ENCODE measurements at places on chromosomes 7 and 10. TPM values are rescaled to one million over a fixed set of nuclear protein-coding genes. Genes with fewer than 3 reads are reported as not detected.

DNA sequence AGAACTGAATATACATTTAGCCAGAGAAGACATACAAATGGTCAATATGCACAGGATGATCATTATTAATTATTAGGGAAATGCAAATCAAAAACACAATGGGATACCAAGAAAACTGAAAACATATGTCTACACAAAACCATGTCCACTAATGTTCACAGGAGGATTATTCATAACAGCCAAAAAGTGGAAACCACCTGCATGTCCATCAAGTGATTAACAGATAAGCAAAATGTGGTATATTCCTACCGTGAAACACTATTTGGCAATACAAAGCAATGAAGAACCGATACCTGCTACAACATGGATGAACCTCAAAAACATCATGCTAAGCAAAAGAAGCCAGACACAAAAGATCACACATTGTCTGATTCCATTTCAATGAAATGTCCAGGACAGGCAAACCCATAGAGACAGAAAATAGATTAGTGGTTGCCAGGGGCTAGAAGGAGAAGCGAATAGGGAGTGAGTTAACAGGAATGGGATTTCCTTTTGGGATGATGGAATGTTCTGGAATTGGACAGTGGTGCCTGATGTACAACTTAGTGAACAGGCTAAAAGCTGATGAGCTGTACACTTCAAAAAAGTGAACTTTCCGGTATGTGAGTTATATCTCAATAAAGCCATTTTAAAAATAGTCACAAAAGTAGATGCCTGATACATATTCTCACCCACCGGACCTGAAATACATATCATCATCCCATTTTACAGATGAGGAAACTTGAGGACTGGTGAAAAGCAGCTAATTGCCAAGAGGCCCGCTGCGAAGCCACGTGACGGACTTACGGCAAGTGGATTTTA lies 33.6 kb downstream of the HIPK2 start:
- DNase-seq = no peak
- H3K4me3 ChIP-seq = no peak overlapping the region
- H3K36me3 ChIP-seq = no peaks in the 10 kb centered on the region

GRCh38 chr7:103622274-103622673 lies 176.3 kb upstream of the SLC26A5 start:
- no peak overlapping the region for H3K4me3 ChIP-seq
- H3K27me3 ChIP-seq = no peaks in the 10 kb centered on the region
- H3K36me3 ChIP-seq = no peaks in the 10 kb centered on the region
- no peak overlapping the region for H3K27ac ChIP-seq
- peak; percentile 12 for DNase-seq

DNA sequence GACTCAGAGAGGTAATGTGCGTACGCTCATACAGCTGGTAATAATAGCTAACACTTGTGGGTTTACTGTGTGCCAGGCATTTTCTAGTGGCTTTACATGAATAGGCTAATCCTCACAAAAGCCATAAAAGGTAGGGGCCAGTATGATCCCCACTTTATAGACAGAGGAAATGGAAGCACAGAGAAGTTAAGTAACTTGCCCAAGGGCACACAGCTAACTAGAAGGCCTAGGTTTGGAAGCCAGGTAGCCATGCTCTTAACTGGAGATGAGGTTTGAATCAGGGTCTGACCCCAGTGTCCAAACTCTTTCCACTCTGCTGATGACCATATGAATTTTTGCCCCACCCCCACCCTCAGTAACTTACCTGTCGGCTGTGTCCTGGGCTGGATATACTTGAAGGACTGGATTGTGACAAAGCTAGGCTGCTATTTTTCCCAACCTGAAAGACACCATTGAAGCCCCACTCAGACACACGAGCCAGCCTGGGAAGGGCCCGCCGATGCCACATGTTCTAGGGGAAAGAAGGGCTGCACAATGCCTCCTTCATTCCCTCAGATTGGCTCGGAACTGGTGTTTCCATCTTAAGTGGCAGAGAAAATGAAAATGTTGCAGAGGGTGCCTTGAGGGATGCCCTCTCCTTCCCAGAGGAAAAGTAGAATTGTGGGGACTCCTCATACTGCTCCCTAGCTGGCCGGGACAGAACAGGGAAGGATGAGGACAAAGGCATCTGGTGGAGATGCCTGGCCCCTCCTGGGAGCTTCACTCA lies 29.1 kb upstream of the EFCAB10 start:
- no peaks in the 10 kb centered on the region for H3K36me3 ChIP-seq
- H3K27ac ChIP-seq = no peak overlapping the region
- H3K4me1 ChIP-seq = no peaks in the 10 kb centered on the region
- no peaks in the 10 kb centered on the region for H3K27me3 ChIP-seq

DNA sequence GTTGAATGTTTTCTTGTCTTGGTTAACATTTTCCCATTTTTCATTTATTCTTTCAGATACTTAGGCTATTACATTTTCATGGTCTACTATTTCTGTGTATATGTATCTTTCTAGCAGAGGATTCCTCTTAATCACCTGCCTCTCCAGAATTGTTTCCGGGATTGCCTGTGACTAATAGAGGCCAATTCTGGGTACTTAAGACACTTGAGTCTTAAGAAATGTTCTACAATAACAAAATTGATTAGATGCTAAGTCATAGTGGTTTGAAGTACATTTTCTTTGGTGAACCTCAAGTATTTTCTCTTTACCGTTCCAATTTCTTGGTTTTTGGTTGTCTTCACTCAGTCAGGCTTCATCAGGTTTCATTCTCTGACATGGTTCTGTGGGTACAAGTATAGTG lies 26.4 kb downstream of the BBS9 start:
- H3K4me3 ChIP-seq = no peak overlapping the region
- H3K27me3 ChIP-seq = no peaks in the 10 kb centered on the region
- H3K36me3 ChIP-seq = no peaks in the 10 kb centered on the region
- H3K27ac ChIP-seq = peak overlapping the region; percentile 77
- DNase-seq = peak; percentile 83
- H3K4me1 ChIP-seq = peaks cover 37% of the 10 kb centered on the region

GRCh38 chr7:14071045-14071444 lies 81.6 kb upstream of the ETV1 start:
- H3K4me1 ChIP-seq = no peaks in the 10 kb centered on the region
- no peak for DNase-seq
- no peak overlapping the region for H3K4me3 ChIP-seq
- no peaks in the 10 kb centered on the region for H3K36me3 ChIP-seq
- no peaks in the 10 kb centered on the region for H3K27me3 ChIP-seq

GRCh38 chr10:112985690-112986543 lies 35.9 kb downstream of the TCF7L2 start:
- no peaks in the 10 kb centered on the region for H3K27me3 ChIP-seq
- H3K4me3 ChIP-seq = peak overlapping the region; percentile 46
- no peaks in the 10 kb centered on the region for H3K36me3 ChIP-seq
- H3K27ac ChIP-seq = peak overlapping the region; percentile 65

DNA sequence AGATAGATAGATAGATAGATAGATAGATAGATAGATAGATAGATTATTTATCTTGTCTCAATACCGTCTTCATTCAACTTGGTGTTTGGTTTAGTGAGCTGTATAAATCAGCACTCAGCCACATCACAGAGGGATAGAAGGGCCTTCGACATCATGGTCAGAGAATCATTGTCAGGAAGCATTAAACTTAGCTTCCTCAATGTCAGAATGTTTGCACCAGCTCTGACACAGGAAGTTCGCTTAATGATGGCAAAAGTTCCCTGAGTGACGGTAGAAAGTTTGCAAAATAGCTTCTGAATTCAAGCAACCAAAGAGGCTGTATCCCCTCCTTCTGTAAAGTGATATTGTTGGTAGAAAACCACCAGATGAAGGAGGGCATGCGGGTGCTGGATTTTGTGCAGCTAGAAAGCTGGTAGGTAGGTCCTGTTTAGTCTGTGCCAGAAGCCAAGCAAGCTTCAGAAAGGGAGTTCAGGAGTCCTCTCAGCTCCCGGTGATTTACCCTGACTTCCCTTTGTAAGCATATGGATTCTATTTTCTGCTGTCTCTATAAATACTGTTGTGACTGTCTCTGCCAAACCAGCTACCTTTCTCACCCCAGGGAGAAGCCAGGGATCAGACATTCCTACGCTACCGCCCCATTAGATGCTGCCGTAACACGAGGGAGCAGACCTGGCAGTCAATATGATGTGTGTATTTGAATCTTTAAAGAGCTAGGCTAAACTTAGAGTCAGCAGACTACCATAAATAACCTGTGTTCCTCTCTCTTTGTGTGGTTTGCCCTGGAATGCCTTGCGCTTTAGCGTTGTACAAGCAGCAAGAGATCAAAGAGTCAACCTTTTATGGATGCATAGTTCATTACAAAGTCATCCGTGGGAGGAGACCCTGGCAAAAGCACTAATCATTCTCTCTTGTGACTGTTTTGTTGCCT lies 200.5 kb upstream of the KIAA1217 start:
- no peaks in the 10 kb centered on the region for H3K36me3 ChIP-seq
- H3K27ac ChIP-seq = no peak overlapping the region
- no peak overlapping the region for H3K4me3 ChIP-seq
- 0 out of 2 replicates have a peak, but pooled peaks cover 4% of the 10 kb centered on the region for H3K27me3 ChIP-seq
- H3K4me1 ChIP-seq = peaks cover 10% of the 10 kb centered on the region

- no peaks in the 10 kb centered on the region for H3K36me3 ChIP-seq
- H3K4me3 ChIP-seq = no peak overlapping the region
- no peaks in the 10 kb centered on the region for H3K27me3 ChIP-seq
- DNase-seq = no peak
- no peak overlapping the region for H3K27ac ChIP-seq
Observed at GRCh38 chr7:137241655-137242360, 101.7 kb downstream of the PTN start.

- no peak within 1 kb of the TSS for H3K27ac ChIP-seq
- H3K4me1 ChIP-seq = no peaks in the 10 kb centered on the region
- DNase-seq = peak; percentile 49
- no peaks in the 10 kb centered on the region for H3K36me3 ChIP-seq
Observed at GRCh38 chr10:115093286-115093775, at the start of gene ATRNL1. Gene ATRNL1, plus strand, starts transcription at chr10:115093365. Its CDS starts 386 bp downstream, at chr10:115093751.

DNA sequence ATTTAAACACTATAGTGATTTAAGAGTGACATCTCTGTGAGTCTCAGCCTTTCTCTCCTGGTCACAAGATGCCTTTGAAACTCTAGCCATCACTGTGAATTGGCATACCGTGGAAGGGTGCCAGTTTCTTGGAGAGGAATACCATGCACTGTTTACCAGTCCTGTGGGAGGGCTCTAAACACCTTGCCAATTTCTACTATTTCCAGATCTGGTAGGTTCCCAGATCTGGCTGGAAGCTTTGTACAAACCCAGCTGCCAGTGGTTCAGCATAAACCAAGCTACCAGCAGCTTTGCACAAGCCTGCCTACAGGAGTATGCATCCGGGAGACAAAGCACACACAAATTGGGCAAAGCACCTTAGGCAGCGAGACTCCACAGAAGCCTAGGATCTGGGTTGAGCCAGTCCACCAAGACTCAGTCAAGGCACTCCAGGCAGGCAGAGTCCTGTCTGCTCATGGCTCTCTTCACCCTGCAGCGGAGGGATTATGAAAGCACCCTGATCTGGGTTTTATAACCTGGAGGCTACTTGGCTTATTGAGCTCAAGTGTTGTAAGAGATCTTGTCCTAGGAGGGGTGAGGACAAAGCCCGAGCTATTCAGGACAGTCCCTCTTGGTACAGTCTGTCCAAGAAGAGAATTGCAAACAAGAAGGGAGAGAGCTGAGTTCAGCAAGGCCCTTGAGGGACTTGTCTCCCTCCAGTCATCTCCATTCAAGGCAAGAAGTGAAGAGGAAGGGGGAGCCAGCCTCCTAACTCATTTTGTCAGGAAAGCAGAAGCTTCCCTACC lies 23.6 kb downstream of the MCM10 start:
- DNase-seq = no peak
- H3K27me3 ChIP-seq = no peaks in the 10 kb centered on the region
- H3K36me3 ChIP-seq = no peaks in the 10 kb centered on the region
- H3K27ac ChIP-seq = no peak overlapping the region
- H3K4me1 ChIP-seq = no peaks in the 10 kb centered on the region

- peaks cover 9% of the 10 kb centered on the region for H3K4me1 ChIP-seq
- no peak for DNase-seq
- no peak overlapping the region for H3K27ac ChIP-seq
Observed at GRCh38 chr7:105306298-105306748, 82.4 kb downstream of the SRPK2 start.

DNA sequence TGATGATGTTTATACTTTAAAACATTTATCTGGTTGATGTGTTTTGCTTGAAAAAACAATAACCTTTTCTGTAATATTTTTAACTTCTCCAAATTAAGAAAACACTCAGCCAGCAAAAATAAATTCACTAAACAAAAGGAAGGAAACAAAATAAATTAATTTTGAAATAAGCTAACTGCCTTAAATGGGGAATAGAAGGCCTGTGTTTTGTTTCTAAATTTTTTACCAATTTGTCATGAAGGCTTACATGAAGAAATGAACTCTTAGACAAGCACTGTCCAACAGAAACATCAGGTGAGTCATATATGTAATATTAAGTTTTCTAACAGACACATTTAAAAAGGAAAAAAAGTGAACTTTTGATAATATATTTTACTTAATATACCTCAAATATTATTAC lies 68.5 kb downstream of the LRRN3 start:
- no peak overlapping the region for H3K27ac ChIP-seq
- H3K27me3 ChIP-seq = no peaks in the 10 kb centered on the region
- H3K4me1 ChIP-seq = peaks cover 15% of the 10 kb centered on the region
- peak; percentile 66 for DNase-seq
- H3K36me3 ChIP-seq = no peaks in the 10 kb centered on the region

GRCh38 chr7:35492451-35493175 lies 202.3 kb downstream of the HERPUD2 start:
- no peaks in the 10 kb centered on the region for H3K4me1 ChIP-seq
- H3K4me3 ChIP-seq = no peak overlapping the region
- H3K27ac ChIP-seq = no peak overlapping the region
- H3K36me3 ChIP-seq = no peaks in the 10 kb centered on the region
- H3K27me3 ChIP-seq = 0 out of 2 replicates have a peak, but pooled peaks cover 12% of the 10 kb centered on the region

GRCh38 chr10:103729851-103730250 lies 125.5 kb downstream of the SH3PXD2A start:
- no peaks in the 10 kb centered on the region for H3K36me3 ChIP-seq
- no peak for DNase-seq
- no peak overlapping the region for H3K4me3 ChIP-seq
- H3K27me3 ChIP-seq = no peaks in the 10 kb centered on the region

GRCh38 chr10:88901206-88901983 lies 21.4 kb downstream of the STAMBPL1 start:
- peak; percentile 69 for DNase-seq
- H3K27ac ChIP-seq = peak overlapping the region; percentile 9
- H3K36me3 ChIP-seq = peaks cover 33% of the 10 kb centered on the region

DNA sequence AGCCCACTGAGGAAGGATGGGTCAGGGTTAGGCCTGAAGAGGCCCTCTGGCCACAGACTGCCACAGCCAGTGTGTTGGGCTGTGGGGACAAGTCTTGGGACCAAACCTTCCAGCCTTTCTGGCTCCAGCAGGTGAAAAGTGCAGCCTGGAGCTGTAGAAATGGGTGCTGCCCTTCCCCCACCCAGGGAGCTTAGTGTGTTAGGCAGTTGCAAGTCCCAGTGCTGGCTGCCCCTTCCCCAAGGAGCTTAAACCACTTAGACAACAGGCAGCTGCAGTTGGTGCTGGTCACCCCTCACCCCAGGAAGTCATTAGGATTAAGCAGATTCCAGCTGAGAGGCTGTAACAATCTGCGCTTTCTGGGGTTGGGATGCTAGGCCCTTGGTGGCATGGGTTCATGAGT lies 563.3 kb downstream of the NRG3 start:
- DNase-seq = no peak
- H3K36me3 ChIP-seq = no peaks in the 10 kb centered on the region
- H3K27ac ChIP-seq = no peak overlapping the region
- no peak overlapping the region for H3K4me3 ChIP-seq

GRCh38 chr7:22223807-22224206 lies 133.1 kb downstream of the RAPGEF5 start:
- no peak for DNase-seq
- H3K27me3 ChIP-seq = no peaks in the 10 kb centered on the region
- no peak overlapping the region for H3K4me3 ChIP-seq

Gene CALML5
- total RNA-seq = not detected

Gene MEIG1
- not detected for total RNA-seq

Gene MKI67
- 12.2 TPM for total RNA-seq

Gene IFIT1B
- not detected for total RNA-seq

Gene AASS
- 6.3 TPM for total RNA-seq

Gene DBF4
- 7.7 TPM for total RNA-seq

Gene WDR86
- 0.25 TPM for total RNA-seq

Gene NKX1-2
- not detected for total RNA-seq

Gene NEURL1
- 0.63 TPM for total RNA-seq

Data from GM23248 (cell line).